ENCODE measurements at places on chromosomes 4 and X.

DNA sequence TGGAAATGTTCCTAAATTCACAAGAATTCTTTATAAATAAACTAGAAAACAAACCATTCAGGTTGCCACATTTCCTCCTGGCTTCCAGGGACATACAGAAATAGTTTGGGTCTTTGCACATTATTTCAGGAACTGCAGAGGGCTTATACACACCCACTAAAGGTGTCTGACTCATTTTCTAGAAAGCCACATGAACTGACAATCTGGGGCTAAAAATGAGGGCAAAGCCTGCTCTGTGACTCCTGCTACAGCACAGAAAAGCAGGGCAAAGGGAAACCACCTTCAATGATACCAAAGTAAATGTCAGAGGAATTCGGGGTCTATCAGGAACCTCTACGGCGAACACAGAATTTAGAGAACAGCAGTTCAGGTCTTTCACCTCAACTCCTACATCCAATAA, 112.2 kb upstream of the MAP3K15 start:
- no peak for DNase-seq

DNA sequence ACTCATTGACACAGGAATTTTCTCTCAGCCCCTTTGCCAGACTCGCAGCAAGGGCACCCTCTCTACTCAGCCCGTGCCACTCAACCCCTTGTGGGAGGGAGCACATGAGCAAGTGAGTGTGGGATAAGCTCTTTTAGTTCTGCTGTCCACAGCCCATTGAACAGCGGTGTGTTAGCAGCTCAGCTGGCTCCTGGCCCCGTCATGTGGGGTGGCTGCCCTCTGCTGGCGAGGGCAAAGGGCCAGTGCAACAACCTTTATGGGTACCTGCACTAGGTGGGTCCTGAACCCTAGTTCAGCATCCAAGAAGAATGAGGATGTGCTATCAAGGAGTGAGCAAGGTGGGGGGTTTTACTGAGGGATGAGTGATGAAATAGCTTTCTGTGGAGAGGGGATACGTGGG, 85.0 kb upstream of the ZNF81 start:
- peak; percentile 19 for DNase-seq

GRCh38 chrX:44218465-44218864, 125.0 kb downstream of the EFHC2 start:
- DNase-seq: no peak

GRCh38 chrX:98607739-98608138, 1724.0 kb downstream of the RPA4 start:
- no peak for DNase-seq

DNA sequence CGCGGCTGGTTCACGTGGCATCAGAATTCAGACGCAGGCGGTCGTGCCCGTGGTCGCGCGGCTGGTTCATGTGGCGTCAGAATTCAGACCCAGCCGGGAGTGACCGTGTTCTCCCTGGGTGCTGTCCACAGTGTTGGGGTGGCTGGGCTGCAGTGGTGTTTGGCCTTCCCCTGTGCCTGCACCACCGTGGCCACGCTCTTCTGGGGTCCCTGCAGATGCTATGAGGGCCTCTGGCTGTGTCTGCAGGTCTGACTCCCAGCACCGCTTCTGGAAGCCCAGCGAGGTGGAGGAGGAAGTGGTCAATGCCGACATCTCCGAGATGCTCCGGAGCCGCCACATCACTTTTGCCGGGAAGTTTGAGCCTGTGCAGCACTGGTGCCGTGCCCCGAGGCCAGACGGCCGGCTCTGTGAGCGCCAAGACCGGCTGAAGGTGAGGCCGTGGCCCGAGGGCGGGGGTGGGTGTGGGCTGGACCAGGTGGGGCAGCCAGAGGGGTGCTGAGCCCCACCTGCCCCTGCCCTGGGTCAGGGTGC, 26.4 kb downstream of the NKX1-1 start:
- no peak for DNase-seq

GRCh38 chr4:178738026-178738425, 1295.8 kb upstream of the AGA start:
- no peak for DNase-seq

DNA sequence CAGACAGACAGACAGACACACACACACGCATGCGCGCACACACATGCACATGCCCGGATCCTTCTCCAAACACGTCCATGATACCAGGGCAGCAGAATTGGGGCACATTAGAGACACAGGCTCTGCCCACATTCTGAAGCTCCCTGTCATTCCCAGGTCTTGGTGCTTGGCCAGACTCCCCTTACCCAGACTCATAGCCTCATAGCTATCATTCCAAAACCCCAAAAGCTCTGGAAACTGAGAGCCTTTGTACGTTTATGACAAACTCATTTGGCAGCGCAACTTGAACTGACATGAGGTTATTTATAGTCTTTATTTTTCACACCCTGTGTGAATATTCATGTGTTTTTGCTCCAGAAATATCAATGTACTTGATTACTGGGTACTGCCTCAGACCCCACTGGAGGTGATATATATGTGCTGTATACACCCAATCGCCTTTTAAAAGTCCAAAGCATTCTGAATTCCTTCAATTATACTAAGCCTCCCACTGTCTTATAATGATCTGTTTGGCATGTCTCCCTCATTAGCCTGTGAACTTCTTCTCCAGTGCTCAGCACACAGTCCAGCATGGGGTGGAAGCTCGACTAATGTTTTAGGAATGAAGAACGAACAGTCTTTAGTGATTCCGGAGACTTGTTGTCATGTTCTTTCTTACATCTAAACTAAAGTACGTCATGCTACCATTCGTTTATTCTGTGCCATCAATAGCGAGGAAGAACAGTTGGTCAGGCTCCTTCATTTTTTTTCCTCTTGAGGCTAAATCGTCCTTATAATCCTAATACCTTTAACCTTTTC, 45.0 kb downstream of the RTL9 start:
- DNase-seq: peak; percentile 78

- peak; percentile 72 for DNase-seq
Observed at GRCh38 chr4:169485791-169486742, 126.3 kb downstream of the NEK1 start.

GRCh38 chrX:150688911-150689451, 4.2 kb upstream of the MTMR1 start:
- peak; percentile 93 for DNase-seq

DNA sequence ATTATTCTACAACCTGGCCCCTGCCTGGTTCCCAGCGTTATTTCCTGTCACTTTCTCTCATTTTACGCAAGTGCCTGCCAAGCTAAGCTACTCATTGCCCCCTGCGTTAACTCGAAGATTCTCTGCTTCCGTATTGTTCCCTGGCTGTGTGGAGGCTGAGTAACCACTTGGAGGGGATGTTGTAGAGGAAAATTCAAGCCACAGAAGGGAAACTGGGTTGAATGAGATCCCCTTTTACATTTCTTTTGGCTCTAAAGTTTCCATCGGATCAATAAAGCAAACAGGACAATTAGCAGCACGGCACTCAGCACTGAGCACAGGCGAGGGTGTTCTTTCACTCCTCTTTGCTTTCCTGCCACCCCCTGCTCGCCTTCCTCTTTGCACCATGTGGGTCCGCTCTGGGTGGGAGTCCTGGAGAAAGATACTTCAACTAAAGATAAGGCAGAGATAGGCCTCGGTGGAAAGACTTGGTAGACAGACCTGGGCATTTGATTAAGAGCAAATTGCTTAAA, 4.2 kb upstream of the TMSB4X start:
- peak; percentile 68 for DNase-seq
